ENCODE measurements at places on chromosomes 5 and 9.

- DNase-seq = peak; percentile 99
Measured at GRCh38 chr9:122383992-122384461, 13.2 kb downstream of the PTGS1 start.

- peak; percentile 25 for DNase-seq
Measured at GRCh38 chr5:133373121-133373870, 239.0 kb downstream of the FSTL4 start.

- peak; percentile 92 for DNase-seq
Measured at GRCh38 chr5:157516006-157516405, 56.0 kb downstream of the NIPAL4 start.

- DNase-seq = no peak
Measured at GRCh38 chr5:121805911-121806310, 45.8 kb upstream of the FTMT start.

DNA sequence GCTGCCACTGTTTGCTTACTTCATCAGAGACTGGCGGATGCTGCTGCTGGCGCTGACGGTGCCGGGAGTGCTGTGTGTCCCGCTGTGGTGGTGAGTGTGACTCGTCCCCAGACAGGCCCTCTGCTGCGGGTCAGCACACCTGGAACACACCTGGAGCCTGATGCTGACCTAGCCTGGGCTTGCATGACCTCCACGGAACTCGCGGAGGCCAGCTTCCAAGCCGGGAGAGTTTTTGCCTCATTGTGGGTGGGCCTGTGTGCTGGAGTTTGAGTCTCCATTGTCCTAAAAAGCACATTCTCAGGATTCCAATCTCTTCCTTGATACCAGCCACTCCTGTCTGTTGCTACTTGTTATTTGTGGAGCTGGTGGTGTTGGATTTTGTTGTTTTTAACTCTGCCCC, 28.1 kb downstream of the SLC22A4 start:
- no peak for DNase-seq

- DNase-seq = no peak
Measured at GRCh38 chr5:80357671-80358070, 37.9 kb downstream of the SPZ1 start.

GRCh38 chr5:31990081-31990650, 184.0 kb downstream of the GOLPH3 start:
- DNase-seq = no peak

DNA sequence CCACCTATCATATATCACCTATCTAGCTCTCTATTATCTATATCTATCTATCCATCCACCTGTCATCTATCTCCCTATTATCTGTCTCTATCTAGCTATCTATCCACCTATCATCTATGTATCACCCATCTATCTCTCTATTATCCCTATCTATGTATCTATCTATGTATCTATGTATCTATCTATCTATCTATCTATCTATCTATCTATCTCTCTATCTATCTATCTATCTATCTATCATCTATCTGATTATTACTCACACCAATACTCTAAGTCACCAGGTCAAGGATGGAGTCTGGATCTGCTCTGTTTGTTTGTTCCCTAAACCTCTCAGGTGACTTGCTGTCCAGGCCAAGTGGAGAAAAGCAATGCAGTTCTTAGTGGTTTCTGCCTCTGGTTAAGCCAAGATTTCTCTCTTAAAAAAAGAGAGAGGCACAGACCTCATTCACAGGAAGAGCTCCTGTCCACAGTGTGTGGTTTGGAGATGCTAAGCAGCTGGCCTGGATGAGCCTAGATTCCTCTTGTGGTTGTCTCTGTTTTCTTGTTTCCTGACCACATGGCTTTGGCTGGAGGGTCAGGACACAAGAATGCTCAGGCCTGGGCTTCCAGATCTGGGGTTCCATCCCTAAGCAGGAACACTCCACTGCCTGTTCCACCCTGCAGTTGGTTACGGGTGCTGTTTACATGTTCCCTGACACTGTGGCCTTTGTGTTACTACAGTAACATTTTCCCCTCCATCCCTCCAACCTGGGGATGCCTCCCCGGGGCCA, 133.4 kb downstream of the PHF2 start:
- no peak for DNase-seq

DNA sequence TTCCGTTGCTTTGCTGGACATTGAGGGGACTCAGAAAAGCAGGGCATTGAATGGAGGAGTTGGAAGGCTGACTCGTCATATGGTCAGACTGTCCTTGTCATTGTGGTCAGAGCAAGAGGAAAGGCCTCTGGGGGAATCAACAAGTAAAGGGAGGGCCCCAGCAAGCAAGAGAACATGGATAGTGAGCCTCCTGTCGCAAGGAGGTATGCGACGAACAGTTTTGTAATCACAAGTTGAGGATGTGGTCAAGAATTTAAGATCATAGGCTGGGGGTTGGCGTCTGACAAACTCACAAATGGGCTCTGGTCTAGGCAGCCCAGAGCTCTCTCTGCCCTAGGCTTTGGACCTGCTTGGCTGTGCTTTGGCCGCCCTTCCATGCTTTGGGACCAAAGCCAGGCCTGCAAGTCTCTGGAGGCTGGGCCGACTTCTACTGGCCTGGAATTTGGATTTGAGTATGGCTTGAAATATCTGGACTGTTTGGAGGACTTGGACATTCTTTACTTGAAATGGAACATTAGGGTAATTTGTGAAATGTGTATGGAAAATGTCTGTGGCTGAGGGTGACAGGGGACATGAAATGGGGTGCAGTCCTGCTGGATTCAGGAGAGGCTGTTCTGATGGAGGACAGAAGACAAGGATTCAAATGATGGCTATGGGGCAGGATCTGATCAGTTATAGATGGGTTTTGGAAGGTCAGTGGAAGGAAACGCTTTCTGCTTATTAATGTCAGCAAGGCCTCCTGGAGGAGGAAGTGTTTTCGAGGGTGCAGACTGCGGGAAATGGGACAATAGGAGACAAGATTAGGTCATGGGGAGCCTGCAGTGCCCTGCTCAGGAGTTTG, 19.2 kb upstream of the NDST1 start:
- DNase-seq = peak; percentile 82

DNA sequence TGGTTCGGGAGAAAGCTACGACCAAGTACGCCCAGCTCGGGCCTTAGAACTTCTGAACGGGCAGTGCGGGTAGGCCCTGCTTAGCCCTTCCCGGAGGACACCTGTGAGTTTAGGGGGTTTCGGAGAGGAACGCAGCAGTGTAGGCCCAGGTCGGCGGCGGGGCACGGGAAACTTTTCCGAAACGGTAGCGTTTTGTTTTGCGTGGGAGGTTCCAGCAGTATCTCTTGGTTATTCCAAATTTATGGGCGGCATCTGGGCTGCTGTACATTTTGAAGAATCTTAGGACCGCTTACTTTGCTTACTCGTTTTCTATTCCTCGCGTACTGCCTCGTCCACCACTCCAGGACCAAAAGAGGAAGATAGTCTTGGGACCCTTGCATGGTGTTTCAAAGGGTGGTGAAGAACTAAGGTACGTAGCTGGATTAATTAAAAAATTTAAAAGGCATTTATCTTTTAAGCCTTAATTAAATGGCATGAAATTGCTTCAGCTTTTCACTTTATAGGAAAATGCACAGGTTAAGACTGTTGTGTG, 492 bp downstream of the TENT2 start:
- peak; percentile 7 for DNase-seq

- DNase-seq = peak; percentile 85
Measured at GRCh38 chr9:108478431-108479332, 377.1 kb downstream of the ACTL7B start.

DNA sequence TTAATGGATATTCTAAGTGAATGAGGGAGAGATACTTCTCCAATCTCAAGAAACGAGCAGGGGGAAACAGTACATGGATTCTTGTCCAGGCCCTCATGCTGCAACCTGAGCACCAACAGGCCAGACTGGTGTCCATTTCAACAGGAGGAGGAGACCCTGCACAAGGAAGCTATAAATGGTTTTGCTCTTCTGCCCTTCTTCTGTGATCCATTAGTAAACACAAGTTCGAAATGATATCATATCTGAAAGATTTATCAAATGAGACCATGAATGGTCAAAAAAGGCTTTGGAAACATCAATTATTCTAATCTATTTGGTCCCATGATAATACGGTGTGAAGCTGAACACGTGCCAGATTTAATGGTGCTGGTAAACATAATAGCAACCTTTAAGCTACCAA, 109.8 kb downstream of the NR6A1 start:
- peak; percentile 18 for DNase-seq

DNA sequence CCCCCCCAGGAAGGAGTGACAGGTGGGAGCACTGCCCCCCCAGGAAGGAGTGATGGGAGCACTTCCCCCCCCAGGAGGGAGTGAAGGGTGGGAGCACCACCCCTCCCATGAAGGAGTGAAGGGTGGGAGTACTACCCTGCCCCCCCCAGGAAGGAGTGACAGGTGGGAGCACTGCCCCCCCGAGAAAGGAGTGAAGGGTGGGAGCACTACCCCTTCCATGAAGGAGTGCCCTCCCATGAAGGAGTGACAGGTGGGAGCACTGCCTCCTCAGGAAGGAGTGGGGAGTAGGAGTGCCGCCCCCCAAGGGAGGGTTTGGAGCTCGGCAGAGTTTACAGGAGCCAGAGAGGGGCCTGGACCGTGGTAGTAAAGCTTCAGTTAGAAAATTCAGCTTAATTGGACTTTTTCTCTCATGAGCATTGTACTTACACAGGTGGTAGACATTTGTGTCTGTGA, 100.7 kb downstream of the CACNA1B start:
- DNase-seq = no peak

DNA sequence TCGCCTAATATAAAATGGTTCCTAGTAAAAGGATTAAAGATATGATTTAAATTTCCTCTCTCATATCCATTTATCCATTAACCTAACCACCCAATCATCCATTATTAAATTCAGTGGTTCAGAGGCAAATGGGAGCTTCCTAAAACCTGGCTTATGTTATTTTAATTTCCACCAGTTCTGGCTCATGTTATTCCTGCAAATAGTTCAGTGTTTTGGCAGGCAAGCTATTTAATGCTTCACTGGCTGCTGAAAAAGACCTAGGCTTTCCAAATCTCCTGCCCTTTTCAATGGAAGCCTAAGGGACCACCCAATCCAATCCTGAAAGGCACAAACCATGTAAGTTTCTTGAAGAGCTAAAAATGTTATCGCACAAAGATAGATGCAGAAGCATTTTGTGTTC, 52.3 kb downstream of the POC5 start:
- DNase-seq = no peak

DNA sequence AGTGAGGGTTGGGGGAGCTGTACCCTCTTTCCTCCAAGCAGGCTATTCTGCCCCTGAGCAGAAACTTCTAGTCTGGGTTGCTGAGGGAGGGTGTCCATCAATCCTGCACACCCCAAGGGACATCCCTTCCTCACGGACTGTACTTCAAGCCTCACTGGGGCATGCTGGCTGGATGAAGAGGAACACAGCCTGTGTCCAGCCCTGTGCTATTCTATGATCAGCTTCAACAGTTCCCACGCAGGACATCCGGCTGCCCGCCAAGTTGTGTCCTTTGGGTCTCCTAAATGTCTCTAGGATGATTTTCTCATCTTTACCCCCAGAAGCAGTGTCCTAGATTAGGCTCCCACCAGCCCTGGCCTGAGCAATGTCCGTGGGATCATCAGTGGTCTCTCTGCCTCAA, 68.1 kb downstream of the CRB2 start:
- DNase-seq = no peak

GRCh38 chr9:69949396-69949795, 94.3 kb upstream of the MAMDC2 start:
- DNase-seq = no peak

GRCh38 chr9:86795823-86796553, 151.3 kb downstream of the GAS1 start:
- DNase-seq = no peak

DNA sequence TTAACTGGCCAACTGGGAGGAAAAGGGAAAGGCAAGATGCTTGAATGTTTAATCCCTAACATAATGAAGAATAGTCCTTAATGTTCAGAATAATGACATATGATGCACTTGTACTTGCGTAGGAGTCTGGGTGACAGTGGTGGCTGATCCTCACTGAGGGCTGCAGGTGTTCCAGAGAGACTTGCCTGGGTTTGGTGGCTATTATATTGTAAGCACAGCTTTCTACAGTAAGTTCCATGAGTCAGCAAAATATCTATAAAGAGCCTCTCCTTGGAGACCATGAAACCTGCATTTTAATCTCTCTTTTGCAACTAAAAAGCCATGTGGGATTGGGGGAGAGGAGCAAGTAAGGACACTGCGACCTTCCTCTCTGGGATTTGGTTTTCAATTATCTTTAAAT, 1.9 kb upstream of the NPR2 start:
- DNase-seq = no peak

- DNase-seq = no peak
Measured at GRCh38 chr5:28408651-28409050, 1370.3 kb upstream of the CDH9 start.

- DNase-seq = peak; percentile 79
Measured at GRCh38 chr9:109251080-109251775, 69.6 kb downstream of the EPB41L4B start.

- no peak for DNase-seq
Measured at GRCh38 chr5:73418244-73418691, 30.3 kb downstream of the FOXD1 start.

- DNase-seq = no peak
Measured at GRCh38 chr5:68565427-68565826, 349.9 kb downstream of the PIK3R1 start.

DNA sequence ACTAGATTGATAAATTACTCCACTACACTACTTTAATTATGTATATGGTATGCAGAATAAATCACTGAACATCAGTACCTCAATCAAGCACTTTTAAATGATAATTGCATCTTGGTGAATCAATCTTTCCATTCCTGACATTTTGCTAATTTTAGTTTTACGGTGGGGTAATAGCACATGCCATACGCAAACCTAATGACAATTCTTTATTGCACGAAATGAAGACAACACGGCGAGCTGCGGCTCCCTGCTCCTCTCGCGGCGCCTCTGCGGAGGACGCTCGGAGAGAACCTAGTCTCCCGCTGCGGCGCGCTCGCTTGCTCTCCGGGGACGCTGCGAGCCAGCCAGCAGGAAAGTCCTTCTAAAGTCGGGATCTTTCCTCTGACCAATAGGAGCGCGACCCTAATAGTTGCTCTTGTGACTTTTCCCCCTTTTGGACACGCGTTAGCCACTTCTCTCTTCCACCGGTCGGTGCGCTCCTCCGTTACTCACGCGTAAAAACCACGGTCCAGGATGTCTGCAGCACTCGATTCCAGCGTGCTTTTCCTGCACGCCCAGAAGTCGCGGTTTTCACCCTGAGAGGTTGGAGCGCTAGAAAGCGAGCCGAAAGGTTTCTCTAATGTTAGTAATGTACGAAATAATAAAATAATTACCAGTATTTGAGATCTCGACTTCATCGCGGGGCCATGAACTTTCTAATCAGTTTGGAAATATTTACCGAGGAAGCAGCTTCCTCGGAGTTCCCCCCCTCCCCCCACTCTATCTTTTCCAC, 1.0 kb upstream of the MEF2C start:
- DNase-seq = peak; percentile 57

GRCh38 chr9:97880336-97880735, 27.3 kb downstream of the FOXE1 start:
- peak; percentile 73 for DNase-seq

DNA sequence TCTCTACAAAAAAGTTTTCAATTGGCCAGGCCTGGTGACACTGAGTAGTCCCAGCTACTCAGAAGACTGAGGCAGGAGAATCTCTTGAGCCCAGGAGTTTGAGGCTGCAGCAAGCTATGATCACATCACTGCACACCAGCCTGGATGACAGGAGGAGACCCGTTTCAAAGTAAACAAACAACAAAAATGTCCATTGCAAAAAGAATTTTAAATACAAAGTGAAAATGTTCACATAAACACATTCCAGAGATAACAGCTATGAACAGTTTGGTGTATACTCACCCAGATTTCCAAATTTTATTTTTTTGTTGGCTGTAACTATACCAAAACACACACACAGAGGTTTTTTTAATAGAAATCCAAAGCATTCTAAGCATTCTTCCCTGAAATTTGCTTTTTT, 39.8 kb downstream of the ADRA1B start:
- DNase-seq = no peak

- DNase-seq = peak; percentile 54
Measured at GRCh38 chr9:19946441-19947109, 157.7 kb upstream of the SLC24A2 start.

Measured in kidney tubule cell (primary cell).